ENCODE measurements at places on chromosomes 6 and 20. TPM values are rescaled to one million over a fixed set of nuclear protein-coding genes. Genes with fewer than 3 reads are reported as not detected.

Gene HECA
- polyA plus RNA-seq: 15.0 TPM

Gene MDFI
- 37.5 TPM for polyA plus RNA-seq

Gene CST1
- not detected for polyA plus RNA-seq

Gene PAX1
- polyA plus RNA-seq: not detected

Gene GLP1R
- 0.71 TPM for polyA plus RNA-seq

Gene TXLNB
- 2.4 TPM for polyA plus RNA-seq

Gene REM1
- polyA plus RNA-seq: 0.57 TPM

Gene HLA-DOB
- 0.17 TPM for polyA plus RNA-seq

DNA sequence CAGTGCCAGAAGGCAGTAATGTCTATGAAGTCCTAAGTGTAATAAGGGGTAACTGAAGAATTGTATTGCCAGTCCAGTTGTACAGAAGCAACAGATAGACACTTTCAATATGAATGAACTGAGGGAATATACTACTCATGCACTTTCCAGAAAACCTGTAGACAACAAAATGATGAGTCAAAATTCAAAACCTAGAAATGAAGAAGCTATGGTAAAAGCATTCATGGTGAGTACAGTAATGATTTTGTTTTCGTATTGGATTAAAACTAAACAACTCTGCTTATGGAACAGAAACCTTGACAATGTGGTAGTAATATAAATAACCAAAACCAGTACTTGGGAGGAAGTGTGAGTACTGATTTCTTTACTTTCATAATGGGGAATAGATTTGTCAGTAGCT is 35.0 kb downstream of the ARMC2 start:
- no peak for DNase-seq

DNA sequence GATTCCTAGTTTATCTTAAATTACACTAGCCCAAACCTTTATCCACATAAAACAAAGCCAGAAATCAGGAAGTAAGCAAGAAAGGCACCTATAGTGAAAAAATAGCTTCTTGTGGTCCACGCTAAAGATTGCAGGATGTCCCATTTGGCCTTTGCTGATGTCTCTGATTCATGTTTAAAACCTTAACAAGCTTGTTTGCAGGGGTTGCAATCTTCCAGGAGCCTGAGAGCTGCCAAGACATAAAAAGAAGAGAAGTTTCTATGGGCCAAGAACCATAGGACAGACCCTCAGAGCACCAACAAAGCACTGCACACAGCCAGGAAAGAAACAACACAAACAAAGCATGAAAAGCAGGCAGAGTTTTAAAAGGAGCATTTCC is 49.4 kb downstream of the ADAT2 start:
- no peak for DNase-seq

DNA sequence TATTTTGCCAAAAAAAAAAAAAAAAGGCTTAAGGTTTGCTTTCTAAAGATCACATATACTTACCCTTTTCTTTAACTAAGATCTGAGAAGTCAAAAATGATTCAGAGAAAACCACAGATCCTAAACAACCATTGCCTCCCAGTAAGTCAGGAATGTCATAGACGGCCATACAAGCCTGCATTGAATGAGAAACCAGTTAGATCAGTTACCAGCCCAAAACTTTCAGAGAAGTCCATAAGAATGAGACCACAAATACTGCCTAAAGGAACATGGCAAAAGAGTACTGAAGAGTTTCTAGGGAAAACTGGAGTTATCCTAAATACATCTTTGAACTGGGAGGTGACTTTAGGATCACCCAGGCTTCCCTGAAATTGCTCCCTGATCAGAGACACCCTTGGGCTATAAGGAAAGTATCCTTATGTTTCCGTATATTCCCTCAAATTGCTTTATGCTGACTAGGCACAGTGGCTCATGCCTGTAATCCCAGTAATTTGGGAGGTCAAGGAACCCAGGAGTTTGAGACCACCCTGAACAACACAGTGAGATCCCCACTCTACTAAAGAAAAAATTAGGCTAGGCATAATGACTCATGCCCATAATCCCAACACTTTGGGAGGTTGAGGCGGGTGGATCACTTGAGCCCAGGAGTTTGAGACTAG is 79.4 kb upstream of the SLC4A11 start:
- no peak for DNase-seq

DNA sequence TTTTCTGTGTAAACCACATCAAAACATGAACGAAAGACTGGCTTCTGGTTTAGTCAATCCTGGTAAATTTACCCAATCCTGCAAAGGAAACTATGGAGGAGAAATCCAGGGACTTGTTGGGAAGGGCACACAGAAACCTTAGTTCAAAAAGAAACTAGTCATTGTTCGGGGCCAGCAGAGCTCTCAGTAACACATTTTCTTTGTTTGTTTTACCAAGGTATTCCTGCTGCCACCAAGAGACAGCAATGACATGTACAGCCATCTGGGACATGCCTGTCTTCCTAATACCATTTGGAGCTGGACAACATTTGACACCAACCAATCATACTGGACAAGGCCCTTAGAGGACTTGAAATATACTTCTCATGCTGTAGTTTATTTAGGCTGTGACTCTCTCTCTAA is 8.3 kb downstream of the OARD1 start:
- DNase-seq: no peak

DNA sequence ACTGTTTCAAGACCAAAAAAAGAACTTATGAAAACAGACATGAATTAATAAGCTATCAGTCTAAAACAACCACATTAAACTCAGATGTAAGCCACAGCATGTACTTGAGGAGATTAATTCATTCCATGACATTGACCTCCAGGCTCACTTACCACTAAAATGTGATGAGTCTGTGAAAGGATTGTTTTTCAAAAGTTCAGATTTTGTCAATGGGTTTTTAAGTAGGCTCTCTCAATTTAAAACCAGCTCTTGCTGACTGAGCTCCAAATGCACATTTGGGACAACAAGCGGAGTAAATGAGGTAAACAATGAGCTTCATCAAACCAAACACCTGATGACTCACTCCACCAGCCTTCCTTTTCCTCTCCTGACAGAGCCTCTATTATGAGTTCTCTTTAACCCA is 197.0 kb downstream of the SIM1 start:
- DNase-seq: no peak

- peak; percentile 88 for DNase-seq
Measured at GRCh38 chr6:44265007-44265721, at the start of gene NFKBIE. Gene NFKBIE, minus strand, starts transcription at chr6:44265551. Its CDS starts 205 bp downstream, at chr6:44265346.

GRCh38 chr6:51887859-51888258 is 199.6 kb downstream of the PKHD1 start:
- DNase-seq: no peak

- DNase-seq: no peak
Measured at GRCh38 chr20:5364136-5364821, 47.5 kb upstream of the PROKR2 start.

GRCh38 chr20:54250691-54251090 is 42.8 kb downstream of the PFDN4 start:
- DNase-seq: no peak

DNA sequence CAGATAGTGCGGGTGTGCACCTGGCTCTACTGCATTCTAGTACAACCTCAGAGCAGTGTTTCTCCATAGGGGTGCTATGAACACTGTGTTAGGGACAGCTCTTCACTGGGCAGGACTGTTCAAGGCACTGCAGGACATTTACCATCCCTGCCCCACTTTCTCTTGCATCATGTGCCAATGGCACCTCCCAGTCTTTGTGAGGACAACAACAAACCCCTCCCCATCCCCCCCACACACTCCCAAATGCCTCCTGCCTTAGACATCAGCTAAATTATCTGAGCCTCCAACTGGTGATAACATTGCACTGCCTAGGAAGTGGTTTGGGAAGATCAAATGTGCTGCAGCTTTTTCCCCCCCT is 98.9 kb downstream of the FYN start:
- no peak for DNase-seq

- no peak for DNase-seq
Measured at GRCh38 chr6:11931296-11932035, 80.6 kb upstream of the HIVEP1 start.

- no peak for DNase-seq
Measured at GRCh38 chr6:24149296-24149695, 23.3 kb downstream of the NRSN1 start.

- DNase-seq: no peak
Measured at GRCh38 chr20:36728986-36729385, 16.9 kb downstream of the NDRG3 start.

GRCh38 chr20:62668441-62669027 is 26.2 kb downstream of the SLCO4A1 start:
- DNase-seq: peak; percentile 64

DNA sequence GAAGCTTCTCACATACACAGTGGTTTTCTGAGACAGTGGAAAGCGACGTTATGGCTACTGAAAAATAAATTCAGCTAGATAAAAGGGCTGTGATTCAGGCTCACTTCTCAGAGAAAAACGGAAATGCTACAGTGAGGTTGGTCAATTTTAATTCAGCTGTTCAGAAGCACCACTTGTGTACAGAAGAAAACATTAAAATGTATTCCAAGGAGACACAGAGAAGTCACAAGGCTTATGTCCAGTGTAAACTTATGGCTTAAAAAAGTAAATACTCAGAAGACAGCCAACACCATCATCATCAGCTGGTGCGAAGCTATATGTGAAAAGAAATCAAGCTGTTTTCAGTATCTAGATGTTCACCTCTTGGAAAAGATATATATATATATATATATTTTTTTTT is 68.6 kb downstream of the ABHD12 start:
- DNase-seq: no peak

DNA sequence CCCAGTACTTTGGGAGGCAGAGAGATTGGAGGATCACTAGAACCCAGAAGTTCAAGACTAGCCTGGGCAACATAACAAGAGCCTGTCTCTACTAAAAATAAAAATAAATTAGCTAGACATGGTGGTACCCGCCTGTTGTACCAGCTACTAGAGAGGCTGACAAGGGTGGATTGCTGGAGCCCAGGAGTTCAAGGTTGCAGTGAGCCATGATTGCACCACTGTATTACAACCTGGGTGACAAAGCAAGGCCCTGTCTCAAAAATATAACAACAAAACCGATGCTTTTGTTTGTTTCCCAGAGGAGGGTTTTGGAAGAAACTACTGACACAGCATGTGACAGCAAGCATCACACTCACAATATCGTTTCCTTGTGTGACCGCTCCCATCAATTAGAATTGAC is 119.6 kb downstream of the TSHZ2 start:
- no peak for DNase-seq

GRCh38 chr6:149493761-149494320 is 9.0 kb upstream of the ZC3H12D start:
- no peak for DNase-seq
